HuH-7 (cell line): ENCODE measurements at places on chromosomes 16 and 17.

DNA sequence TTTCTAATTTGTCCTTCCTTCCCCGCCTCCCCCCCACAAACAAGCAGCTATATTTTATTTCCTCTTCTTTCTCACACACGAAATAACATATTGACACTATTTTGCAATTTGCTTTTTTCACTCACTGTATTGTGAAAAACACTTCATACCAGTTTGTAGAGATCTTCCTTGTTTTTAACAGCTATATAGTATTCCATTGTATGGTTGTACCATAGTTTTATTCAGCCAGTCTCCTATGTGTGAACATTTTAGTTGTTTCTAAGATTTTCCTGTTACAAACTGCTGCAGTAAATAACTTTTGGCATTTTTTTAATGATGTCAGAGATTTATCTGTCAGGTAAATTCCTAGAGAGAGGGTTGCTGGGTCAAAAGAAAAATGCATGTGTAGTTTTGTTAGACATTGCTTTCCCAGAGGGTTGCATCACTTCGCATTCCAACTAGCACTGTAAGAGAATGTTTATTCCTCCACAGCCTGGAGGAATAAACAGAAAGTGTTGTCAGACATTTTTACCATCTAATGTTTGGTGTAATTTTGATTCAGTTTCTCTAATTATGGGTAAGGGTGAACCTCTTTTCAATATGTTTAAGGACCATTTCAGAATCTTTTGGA, 101.2 kb downstream of the MRTFB start:
- DNase-seq: no peak

GRCh38 chr16:58212824-58213655, 15.1 kb upstream of the CSNK2A2 start:
- DNase-seq: no peak

GRCh38 chr16:77298418-77299360, 99.5 kb downstream of the SYCE1L start:
- DNase-seq: no peak

DNA sequence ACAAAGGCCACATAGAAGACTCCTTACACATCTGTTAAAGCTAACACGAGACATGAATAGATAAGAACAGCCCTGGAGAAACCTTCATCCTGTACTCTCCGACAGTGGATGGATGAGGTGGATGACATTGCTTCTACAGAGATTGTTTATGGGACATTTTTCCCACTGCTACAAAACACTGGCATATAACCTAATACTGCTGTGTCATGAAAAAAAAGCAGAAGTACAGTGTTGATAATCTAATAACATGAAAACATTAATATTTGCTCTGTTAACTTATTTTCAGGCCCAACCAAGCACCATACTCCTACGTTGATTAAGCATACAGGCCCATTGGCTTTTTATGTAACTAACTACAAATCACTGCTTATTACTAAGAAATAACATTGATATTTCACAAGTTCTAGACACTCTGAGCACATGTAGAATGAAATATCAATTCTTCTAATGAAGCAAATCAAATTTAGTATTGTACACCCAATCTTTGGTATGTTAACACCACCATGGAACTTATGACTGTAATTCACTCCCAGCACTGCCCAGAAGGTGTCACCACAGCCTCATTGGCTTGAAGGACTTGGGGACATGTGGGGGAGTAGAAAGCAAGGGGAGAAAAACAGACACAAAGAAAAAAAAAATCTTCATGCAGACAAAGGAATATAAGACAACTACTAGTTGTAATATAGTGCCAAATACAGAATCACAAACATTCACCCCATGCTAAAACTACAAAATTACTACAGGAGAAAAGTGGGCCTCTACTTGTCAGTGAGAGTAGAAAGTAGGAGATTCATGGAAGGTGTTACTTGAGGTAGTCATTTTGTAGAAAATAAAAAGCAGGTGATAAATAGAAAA, 330.0 kb upstream of the PMFBP1 start:
- DNase-seq: peak; percentile 75

DNA sequence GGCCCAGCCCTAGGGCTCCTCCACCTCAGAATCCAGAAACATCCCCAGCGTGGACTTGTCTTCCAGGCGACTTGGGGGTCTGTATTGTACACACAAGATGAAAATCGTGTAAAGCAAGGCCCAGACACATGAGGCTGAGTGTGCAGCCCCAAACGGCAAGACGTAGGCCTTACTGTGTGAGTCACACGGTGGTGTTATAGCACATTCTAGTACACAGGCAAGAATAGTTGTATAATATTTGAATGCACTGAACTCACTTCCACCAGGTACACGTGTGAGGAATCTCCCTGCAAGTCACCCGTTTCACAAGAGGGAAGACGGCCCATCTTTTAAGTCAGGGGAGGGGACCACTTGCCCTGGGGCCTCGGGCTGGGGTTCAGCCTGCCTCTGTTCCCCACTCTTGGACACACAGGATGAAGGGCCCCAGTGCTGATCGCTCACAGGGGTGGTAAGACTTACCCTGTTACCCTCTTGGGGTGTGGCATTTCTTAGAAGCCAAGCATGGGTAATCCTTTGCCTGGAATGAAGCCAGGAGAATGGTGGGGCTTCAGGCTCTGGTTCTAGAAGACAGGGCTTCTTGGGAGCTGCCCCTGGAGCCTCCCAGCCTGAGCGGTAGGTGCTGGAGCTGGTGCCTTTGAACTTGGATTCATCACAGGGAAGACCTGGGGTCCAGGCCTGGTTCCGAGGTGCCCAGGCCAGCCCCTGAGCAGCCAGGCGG, 71.3 kb downstream of the SREBF1 start:
- no peak for DNase-seq

GRCh38 chr16:56475201-56475600, 23.8 kb downstream of the OGFOD1 start:
- DNase-seq: no peak

- no peak for DNase-seq
These were observed 87.6 kb downstream of the VPS53 start for GRCh38 chr17:627051-627450.

GRCh38 chr17:75417054-75417580, 11.6 kb upstream of the GRB2 start:
- DNase-seq: no peak

DNA sequence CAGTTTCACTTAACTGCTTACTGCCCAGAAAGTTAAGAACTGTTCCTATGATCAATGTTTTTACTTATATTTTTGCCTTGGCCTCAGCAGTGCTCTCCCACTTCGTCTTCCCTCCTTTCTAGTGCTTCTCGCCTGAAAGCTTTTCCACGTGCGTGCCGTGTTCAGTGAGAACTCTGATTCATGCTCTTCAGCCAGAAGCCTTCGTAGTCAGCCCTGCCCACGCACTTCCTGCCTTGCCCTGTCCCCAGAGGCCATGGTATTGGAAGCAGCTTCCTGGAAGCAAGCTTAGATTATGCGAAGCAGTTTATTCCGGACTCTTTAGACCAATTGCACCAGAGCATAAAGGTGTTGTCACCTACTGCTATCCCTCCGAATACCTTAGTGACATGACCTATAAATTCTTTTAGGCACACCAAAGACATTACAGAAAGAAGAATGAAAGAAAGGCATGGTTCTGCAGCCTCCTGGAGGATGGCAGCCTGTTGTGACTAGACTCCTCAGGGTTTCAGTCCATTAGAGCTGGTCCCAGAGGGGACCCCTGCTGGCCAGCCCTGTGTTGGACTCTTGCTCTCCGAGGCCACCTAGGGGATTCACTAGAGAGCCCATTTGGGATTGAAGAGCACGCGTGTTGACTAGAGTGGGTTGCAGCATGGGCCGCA, 105.2 kb downstream of the RPTOR start:
- peak; percentile 80 for DNase-seq

DNA sequence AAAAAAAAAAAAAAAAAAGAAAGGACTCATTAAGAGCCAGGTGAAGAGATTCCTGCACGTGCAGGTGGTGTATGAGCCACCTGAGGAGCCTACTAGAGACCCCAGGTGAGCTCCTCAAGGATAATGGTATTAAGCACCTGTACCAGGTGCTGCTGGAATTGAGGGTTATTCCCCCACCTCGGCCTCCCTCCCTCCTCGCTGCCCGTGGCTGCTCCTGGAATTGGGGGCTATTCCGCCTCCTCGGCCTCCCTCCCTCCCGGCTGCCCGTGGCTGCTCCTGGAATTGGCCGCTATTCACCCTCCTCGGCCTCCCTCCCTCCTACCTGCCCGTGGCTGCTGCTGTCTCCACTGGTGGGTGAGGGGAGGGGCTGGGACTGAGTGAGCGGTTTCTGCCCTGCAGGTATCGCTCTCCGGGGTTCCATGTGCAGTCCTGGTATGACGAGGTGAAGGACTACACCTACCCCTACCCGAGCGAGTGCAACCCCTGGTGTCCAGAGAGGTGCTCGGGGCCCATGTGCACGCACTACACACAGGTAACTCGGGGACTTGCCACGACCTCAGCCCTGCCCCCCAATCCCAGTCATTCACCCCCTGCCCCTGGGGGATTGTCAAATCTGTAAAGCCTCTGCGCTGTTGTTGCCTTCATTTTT, 29.3 kb downstream of the CRISPLD2 start:
- DNase-seq: no peak

DNA sequence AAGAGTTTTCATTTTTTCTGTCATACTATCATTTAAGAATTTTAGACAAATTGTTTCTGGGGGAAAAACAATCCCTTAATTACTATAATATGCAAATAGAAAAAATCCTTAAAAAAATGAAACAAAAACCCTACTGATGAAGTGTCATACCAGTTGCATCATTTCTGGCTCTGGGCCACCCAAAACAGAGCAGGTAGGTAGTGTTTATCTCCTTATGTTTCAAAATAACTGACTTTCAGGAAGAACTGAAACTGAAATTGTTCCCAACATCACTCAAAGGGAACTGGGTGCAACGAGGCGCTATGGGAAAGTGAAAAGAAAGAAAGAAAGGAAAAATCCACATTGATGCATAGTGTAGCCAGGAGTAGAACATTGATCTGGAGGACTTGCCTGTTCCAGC, 653.1 kb upstream of the SOX9 start:
- no peak for DNase-seq

DNA sequence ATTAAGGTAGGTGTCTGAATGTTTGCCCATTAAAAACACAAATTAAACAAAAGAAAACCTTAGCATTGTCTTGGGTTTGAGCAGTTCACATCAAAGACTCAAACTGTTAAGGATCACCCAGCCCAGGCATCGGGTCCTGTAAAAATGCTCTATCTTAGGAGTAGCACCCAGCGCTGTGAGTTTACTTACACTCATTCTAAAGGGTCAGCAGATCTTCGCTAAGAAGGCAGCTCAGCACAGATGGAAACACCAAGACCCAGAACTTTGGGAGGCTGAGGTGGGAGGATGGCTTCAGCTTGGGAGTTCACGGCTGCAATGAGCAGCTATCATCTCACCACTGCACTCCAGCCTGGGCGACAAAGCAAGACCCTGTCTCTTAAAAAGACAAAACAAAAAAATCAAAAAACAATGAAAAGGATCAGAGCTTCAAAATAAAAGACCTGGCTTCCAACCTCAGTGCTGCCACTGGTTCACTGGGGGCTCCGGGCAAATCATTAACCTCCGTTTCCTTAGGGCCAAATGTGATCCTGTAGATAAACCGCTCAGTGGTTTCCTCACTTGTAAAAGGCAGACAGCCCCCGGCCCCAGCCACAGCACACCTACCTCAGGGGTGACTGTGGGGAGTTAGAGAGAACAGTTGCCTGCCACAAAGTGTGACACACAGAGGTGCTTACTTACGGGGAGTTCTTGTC, 11.1 kb downstream of the COG1 start:
- no peak for DNase-seq

- DNase-seq: no peak
These were observed 30.8 kb upstream of the RPL38 start for GRCh38 chr17:74172700-74173099.

- no peak for DNase-seq
These were observed 5.4 kb upstream of the SGF29 start for GRCh38 chr16:28548306-28548802.

DNA sequence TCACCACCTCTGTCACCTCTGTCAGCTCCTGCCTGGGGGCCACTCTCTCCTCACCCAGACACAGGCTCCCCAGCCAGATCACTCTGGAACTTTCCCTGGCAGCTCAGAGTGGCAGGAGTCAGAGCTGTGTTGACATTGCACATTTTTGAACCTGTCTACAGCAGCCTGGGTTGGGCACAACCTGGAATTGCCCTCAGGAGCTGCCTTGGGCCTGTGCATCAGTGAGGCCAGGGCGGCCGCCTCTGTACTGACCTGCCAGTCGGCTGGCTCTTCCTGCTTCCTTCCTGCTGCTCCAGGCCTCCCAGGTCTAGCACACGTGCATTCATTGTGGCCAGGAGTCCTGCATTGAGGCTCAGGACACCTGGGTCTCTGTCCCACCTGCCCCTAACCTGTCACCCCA, 14.2 kb upstream of the TMEM11 start:
- no peak for DNase-seq
